Stimulated activated CD8-positive, alpha-beta memory T cell treated with anti-CD3 and anti-CD28 coated beads, Interleukin-15, amount 100 ng/mL, for 24 hours (primary cell): ENCODE measurements at places on chromosomes 3 and 15.

GRCh38 chr15:77528968-77529319 is 103.8 kb downstream of the LINGO1 start:
- DNase-seq, result no peak

GRCh38 chr15:80584561-80584964 is 110.5 kb upstream of the ABHD17C start:
- DNase-seq, result no peak

- no peak for DNase-seq
Measured at GRCh38 chr15:32682977-32683630, 34.7 kb upstream of the GREM1 start.

DNA sequence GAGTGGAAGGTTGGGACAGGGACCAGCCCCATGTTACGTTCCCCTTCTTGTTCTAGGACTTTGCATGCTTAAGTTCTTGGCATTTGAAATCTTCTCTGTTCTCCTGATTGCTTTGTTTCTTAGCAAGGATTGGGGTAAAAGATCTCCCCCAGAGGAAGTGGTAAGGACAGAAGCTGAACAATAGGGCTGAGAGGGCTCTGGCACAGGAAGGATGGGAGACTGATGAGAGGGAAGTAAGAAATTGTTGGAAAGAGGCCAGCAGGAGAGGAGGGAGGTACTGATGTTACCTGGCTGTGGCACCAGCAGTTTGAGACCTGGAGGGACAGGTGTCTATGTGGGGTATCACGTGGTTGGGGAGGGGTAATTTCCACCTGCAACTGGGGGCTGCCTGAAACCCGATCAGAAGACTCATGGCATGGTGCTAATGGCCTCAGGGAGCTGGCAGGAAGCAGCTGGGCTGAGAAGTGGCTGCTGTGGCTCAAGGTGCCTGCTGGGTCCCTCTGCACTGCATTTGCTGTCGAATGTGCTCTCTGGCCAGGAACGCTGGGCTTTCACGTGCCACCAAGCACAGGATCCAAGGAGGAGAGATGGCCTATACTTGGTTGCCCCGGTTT is 108.4 kb downstream of the LSM3 start:
- no peak for DNase-seq

- DNase-seq, result no peak
Measured at GRCh38 chr3:189896533-189896932, 224.2 kb downstream of the P3H2 start.

DNA sequence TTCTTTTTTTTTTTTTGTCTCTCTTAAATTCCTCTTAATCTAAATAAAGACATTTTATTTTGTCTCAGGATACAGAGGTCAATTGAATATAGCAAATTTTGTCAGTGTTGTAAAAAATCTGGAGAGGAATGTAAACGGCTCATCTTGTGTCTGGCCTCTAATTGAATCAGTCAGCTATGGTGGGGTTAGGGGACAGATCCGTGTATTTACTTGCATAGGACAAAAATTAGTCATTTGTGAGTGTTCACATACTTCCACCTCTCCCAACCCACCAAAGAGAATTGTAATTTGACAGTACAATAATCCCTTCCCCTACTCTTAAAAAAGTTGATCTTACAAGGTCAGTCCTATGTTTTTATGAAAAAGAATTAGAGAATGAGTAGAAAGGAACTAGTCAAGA is 18.3 kb downstream of the PPARG start:
- no peak for DNase-seq

DNA sequence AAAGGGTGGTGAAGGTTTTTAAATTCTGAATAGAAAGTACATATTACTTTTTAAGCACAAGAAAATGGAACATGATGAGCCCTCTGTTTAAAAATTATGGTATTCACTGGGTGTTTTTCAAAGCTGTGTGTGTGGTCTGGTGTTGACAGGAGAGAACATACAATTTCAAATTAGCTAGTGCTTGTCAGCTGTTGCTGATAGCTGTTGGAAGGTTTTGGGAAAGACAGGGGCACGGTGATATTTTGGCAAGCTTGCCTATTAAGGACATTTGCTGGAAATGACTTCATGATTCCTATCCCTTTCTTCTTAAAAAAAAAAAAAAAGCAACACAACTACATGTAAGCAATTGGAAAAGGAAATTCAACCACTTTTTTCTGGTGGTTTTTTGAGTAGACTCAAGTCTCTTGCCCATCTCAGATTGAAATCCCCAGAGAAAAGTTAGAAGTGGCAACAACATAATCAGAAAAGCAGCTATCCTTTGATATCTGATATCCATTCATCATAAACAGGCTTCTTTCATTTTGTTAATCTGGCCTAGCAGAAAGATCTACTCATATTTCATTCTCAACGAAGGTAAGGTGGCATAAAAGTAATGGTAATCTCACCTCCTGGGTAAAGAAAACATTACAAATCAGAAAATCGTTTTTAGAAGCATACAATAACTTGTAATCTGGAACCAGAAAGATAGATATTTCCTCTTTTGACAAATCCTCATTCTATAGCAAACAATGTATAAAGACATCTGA is 130.0 kb downstream of the RBMS3 start:
- DNase-seq, result no peak

- DNase-seq, result no peak
Measured at GRCh38 chr3:45841420-45841756, 531 bp downstream of the LZTFL1 start.

- no peak for DNase-seq
Measured at GRCh38 chr3:160098261-160098908, 109.8 kb downstream of the IL12A start.

DNA sequence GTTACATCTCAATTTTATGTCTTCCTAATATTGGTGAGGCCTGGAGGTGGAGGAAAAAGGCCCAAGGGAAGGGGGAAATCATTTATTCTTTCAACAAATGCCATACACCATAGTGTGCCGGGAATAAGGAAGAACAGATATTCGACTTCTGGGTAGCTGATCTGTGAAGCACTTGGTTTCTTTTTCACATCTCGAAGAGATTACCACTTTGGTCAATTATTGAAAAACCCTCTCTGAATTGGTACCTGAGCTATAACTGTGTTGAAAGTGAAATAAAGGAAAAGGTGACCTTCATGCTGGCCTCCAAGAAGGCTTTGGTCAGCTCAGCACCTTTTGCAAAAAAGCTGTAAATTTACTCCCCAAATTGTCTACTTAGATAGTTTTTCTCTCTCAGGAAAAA is 14.2 kb upstream of the MB21D2 start:
- no peak for DNase-seq

- DNase-seq, result no peak
Measured at GRCh38 chr3:183920416-183920815, 35.7 kb upstream of the PARL start.

- DNase-seq, result no peak
Measured at GRCh38 chr15:79779746-79780145, 117.1 kb downstream of the MTHFS start.

DNA sequence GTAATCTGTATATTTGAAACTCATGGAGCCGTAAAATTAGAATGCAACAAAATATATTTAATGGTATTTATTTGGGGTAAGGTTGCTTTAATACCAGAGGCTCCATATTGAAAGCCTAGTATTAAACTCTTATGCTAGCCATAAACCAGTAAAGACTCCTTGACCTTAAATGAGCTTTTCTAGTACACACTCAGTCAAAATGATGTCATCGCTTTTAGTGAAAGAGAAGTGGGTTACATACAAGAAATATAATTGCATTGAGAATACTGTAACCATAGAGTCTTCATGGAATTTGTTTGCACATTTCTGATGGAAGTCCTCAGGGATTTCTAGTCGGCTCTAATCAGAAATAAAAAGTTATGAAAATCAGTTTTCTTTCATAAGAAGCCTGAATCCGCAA is 757.6 kb downstream of the GBE1 start:
- DNase-seq, result no peak

- no peak for DNase-seq
Measured at GRCh38 chr15:56804279-56804678, 71.0 kb upstream of the ZNF280D start.

DNA sequence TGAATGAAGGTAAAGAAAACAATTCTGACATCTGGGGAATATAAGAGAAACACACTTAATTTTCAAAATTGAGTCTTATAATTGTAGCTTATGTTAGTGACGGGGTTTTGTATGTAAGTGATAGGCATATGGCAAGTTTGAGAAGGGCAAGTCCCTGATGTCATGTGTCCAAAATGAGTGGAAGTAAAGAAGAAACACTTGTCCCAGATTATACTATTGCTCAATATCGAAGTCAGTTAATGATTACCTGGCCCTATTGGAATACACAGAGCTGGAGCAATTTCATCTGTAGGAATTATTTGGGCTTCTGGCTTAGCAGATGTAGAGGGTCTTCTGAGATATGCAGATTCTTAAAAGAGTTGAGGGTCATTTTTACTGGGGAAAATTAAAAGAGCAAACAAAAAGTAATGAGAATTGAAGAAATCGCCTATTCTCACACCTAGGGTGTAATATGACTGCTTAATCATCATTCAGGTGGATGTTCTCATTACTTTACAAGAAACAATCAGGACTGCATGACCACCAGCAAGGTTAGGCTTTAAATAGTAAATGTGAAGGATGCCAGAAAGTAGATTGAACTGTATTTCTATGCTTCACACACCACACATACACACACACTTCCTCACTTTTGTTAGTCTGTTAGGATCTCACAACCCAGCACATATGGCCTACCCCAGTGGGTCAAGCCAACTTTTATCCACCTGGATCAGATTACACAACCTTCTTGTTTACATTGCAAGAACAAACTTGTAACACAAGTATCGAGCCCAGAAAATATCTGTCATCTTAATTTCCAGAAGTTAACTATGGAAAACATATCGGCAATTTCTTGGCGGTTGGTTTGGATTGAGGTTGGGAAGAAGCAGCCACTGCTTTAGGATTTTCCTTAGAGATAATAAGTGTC is 183.3 kb upstream of the LRRC3B start:
- no peak for DNase-seq

DNA sequence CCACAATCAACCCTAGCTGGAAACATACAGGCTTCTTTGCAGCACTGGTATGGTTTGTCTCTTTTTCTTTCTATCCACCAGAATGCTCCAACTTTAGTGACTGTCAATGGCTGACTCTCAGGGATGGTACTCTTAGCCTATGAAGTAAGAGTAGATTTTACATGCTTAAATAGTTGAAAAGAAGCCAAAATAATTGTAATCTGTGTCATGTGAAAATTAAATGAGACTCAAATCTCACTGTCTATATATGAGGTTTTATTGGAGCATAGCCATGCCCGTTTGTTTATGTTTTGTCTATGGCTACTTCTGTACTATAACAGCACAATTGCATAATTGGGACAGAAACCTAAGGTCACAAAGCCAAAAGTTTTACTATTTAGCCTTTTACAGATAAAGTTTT is 29.1 kb upstream of the PDZRN3 start:
- no peak for DNase-seq
